ENCODE measurements at places on chromosomes 6 and 20. TPM values are rescaled to one million over a fixed set of nuclear protein-coding genes. Genes with fewer than 3 reads are reported as not detected.

The SCAND1 gene
- total RNA-seq = 85.6 TPM

The BMP2 gene
- 0.96 TPM for total RNA-seq

The KIAA1755 gene
- 29.7 TPM for total RNA-seq

The SLC26A8 gene
- total RNA-seq = 0.10 TPM

The GINM1 gene
- 75.2 TPM for total RNA-seq

The HMGCLL1 gene
- total RNA-seq = not detected

The VTA1 gene
- 27.2 TPM for total RNA-seq

The CAGE1 gene
- total RNA-seq = not detected

The HLA-DPA1 gene
- total RNA-seq = 46.8 TPM

GRCh38 chr6:8435845-8436168 lies 462 bp upstream of the SLC35B3 start:
- DNase-seq = no peak
- peak overlapping the region; percentile 85 for H3K4me3 ChIP-seq
- H3K27ac ChIP-seq = no peak overlapping the region
- H3K27me3 ChIP-seq = no peaks in the 10 kb centered on the region
- H3K36me3 ChIP-seq = no peaks in the 10 kb centered on the region

GRCh38 chr6:152636021-152636608 lies 1.0 kb downstream of the SYNE1 start:
- DNase-seq = peak; percentile 59
- peak overlapping the region; percentile 71 for H3K27ac ChIP-seq
- no peaks in the 10 kb centered on the region for H3K36me3 ChIP-seq
- H3K4me3 ChIP-seq = peak overlapping the region; percentile 84

DNA sequence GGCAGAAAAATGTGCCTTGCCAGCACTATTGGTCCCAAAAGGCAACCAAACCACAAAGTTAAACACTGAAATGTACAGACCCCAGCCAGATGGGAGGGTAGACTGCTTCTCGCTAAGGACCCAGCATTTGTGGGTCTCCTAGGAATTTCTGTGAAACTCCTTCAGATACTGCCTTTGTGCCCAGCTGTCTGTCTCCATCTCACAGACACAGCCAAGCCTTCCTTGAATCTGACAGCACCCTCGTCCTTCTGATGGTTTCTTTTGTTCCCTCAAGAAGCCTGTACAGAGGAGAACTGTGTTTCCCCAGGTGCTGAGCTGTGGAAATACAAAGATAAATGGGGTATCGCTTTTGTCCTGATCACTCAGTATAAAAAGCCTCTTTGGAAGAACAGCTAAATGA lies 254.0 kb upstream of the TAB2 start:
- no peak overlapping the region for H3K4me3 ChIP-seq
- no peaks in the 10 kb centered on the region for H3K27me3 ChIP-seq
- H3K4me1 ChIP-seq = peaks cover 4% of the 10 kb centered on the region
- no peak overlapping the region for H3K27ac ChIP-seq
- no peak for DNase-seq
- H3K36me3 ChIP-seq = no peaks in the 10 kb centered on the region

DNA sequence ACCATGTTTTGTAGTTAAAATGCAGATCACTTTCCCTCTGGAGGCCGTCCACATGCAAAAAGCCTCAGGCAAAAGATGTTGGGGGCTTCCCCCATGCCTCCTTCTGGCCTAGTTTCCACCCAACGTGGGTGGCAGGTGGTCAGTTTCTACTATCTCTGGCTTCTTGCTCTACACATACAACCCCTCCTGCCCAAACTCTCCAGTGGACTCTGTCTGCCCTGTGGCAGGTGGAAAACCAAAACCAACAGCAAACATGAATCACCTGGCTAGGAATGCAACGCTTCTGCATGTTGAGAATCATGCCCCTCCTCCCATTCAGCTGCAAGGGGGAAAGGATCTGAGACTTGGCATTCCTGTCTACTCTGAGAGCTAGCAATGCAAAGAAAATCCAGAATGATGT lies 94.8 kb downstream of the MBOAT1 start:
- no peak overlapping the region for H3K27ac ChIP-seq
- no peaks in the 10 kb centered on the region for H3K36me3 ChIP-seq
- no peaks in the 10 kb centered on the region for H3K4me1 ChIP-seq
- H3K4me3 ChIP-seq = no peak overlapping the region
- H3K27me3 ChIP-seq = no peaks in the 10 kb centered on the region
- DNase-seq = no peak

- H3K4me3 ChIP-seq = no peak overlapping the region
- no peak for DNase-seq
- H3K4me1 ChIP-seq = no peaks in the 10 kb centered on the region
- H3K27me3 ChIP-seq = no peaks in the 10 kb centered on the region
Observed at GRCh38 chr6:136502786-136503185, 47.4 kb downstream of the MAP7 start.

DNA sequence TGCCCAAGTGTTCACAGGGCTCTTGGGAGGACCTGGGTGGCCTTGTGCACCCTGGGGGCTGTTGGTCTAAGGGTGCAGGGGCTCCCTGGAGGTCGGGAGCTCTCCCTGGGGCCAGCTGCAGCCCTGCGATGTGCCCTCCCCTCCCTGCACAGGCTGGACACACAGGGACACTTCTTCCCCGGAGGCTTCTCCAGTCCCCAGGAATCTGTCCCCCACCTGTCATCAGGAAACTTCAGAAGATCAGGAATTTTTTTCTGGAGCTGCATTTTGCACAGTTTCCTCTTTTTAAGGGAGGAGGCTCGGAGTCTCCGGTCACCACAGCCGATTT lies 66.9 kb upstream of the BHLHE23 start:
- H3K27me3 ChIP-seq = no peaks in the 10 kb centered on the region
- H3K36me3 ChIP-seq = no peaks in the 10 kb centered on the region
- no peak for DNase-seq
- no peak overlapping the region for H3K4me3 ChIP-seq
- no peaks in the 10 kb centered on the region for H3K4me1 ChIP-seq

DNA sequence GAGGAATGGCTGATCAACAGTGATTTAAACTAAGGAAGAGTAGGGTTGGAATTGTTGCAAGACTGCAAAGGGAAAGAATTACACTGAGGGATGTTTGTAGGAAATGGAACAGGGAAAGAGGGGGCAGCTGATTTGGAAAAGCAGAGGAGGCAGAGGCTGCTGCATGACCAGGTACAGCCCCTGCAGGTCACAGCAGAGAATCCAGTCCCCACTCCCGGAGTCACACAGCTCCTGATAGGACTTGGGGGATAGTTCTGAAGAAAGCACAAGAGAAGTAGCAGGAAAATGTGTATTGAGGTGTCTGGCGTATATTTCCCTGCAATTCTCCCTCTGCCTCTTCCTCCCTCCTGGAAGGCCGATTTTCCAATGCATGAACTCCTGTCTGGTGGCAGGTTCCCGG lies 92.5 kb upstream of the PDE10A start:
- no peaks in the 10 kb centered on the region for H3K36me3 ChIP-seq
- DNase-seq = no peak
- H3K4me3 ChIP-seq = no peak overlapping the region
- no peaks in the 10 kb centered on the region for H3K4me1 ChIP-seq
- no peaks in the 10 kb centered on the region for H3K27me3 ChIP-seq

GRCh38 chr6:53189554-53189953 lies 40.9 kb upstream of the GCM1 start:
- no peak overlapping the region for H3K4me3 ChIP-seq
- no peaks in the 10 kb centered on the region for H3K27me3 ChIP-seq
- DNase-seq = no peak
- H3K4me1 ChIP-seq = peaks cover 1% of the 10 kb centered on the region
- H3K27ac ChIP-seq = no peak overlapping the region

DNA sequence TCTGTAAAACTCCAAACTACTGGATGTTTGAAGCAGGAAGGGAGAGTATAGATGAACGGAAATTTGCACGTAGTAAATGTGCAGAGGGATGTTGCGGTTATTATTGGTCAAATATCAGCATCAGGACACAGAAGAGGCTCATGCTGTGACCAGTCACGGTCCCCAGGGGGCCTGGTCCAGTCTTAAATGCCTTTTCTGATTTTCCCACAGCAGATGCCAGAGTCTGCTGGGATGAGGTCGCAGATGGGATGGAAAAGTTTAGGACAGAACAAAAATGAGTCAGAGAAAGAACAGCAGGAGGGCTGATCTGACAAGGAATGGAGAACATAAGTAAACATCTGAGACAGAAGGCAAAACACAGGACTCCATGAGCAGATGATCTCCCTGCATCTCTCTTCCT lies 11.7 kb upstream of the SIRPG start:
- no peak overlapping the region for H3K27ac ChIP-seq
- H3K4me3 ChIP-seq = no peak overlapping the region
- H3K36me3 ChIP-seq = no peaks in the 10 kb centered on the region
- DNase-seq = no peak
- H3K27me3 ChIP-seq = no peaks in the 10 kb centered on the region

DNA sequence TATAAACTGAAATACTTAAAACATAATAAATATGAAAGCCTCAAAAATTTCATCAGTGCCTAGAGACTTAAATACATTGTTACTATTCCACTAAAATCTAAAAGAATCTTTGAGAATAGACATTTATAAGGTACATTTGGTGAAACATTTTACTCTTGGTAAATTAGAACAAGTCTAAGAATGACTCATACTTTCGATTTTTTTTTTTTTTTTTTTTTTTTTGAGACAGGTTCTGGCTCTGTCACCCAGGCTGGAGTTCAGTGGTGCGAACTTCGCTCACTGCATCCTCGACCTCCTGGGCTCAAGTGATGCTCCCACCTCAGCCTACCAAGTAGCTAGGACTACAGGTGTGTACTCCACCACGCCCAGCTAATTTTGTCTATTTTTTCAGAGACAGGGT lies 6.4 kb downstream of the FUCA2 start:
- H3K4me3 ChIP-seq = no peak overlapping the region
- no peaks in the 10 kb centered on the region for H3K27me3 ChIP-seq
- no peaks in the 10 kb centered on the region for H3K4me1 ChIP-seq

DNA sequence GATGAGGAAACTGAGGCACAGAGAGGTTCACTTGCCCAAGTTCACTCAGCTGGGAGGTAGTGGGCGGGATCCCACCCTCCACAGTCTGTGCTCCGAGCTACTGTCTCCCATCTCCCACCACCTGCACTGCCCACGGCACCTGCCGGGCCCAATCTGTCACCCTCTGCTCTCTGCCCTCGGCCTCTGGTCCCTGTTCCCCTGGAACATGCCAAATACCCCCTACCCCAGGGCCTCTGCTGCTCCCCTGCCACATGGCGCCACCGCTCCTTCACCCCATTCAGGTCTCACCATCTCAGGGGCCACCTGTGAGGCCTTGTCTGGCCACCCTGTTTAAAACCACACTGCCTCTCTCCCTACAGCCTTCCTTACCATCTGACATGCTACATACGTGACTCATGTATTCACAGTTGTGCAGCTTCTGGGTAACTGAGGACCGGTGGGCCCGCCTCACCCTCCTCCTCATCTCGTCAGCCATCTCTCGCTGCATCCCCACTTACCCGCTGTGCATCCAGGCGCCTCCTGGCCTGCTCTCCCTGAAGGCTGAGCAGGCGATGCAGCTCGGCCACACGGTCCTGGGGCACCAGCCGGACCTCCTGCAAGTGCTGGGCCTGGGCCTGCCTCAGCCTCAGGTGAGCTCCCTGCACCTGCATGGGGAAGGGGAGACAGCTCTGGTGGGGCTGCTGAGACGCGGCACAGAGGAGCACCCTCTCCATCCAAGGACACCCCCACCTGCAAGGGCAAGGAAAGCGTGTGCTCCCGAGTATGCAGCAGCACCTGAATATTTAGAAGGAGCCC lies 50.6 kb downstream of the GINS1 start:
- no peak overlapping the region for H3K27ac ChIP-seq
- H3K4me3 ChIP-seq = no peak overlapping the region
- DNase-seq = no peak
- no peaks in the 10 kb centered on the region for H3K4me1 ChIP-seq

- DNase-seq = no peak
- no peaks in the 10 kb centered on the region for H3K27me3 ChIP-seq
- no peak overlapping the region for H3K4me3 ChIP-seq
Observed at GRCh38 chr6:90484903-90485302, 102.0 kb downstream of the MAP3K7 start.

GRCh38 chr6:139343052-139343750 lies 31.2 kb downstream of the CITED2 start:
- DNase-seq = no peak
- no peaks in the 10 kb centered on the region for H3K4me1 ChIP-seq
- no peak overlapping the region for H3K4me3 ChIP-seq

GRCh38 chr20:58448958-58449357 lies 59.9 kb downstream of the VAPB start:
- H3K4me1 ChIP-seq = peaks cover 8% of the 10 kb centered on the region
- DNase-seq = no peak
- no peak overlapping the region for H3K27ac ChIP-seq
- H3K27me3 ChIP-seq = no peaks in the 10 kb centered on the region

- no peak overlapping the region for H3K27ac ChIP-seq
- H3K27me3 ChIP-seq = no peaks in the 10 kb centered on the region
- no peak overlapping the region for H3K4me3 ChIP-seq
- DNase-seq = no peak
- H3K4me1 ChIP-seq = no peaks in the 10 kb centered on the region
- no peaks in the 10 kb centered on the region for H3K36me3 ChIP-seq
Observed at GRCh38 chr6:125233202-125233601, 68.6 kb downstream of the HDDC2 start.

DNA sequence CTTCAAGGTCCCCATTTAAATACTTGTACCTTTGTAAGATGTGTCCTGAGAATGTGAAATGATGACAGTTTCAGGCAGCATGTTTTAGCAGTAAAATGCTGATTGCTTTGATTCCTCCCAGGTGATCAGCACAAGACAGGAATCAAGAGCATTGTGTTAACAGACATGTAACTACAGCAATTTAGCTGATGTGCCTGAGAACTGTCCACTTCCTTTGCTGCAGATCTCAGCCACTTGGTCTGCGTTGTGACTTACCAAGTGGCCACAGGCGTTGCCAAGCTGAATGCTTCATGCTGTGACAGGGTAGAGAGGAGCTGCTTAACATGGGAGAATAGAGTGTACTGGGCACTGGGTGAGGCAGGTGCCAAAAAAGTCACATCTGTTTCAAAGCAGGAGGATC lies 767.0 kb upstream of the POU3F2 start:
- no peak for DNase-seq
- no peaks in the 10 kb centered on the region for H3K4me1 ChIP-seq
- no peak overlapping the region for H3K27ac ChIP-seq
- H3K4me3 ChIP-seq = no peak overlapping the region
- no peaks in the 10 kb centered on the region for H3K36me3 ChIP-seq

- H3K27me3 ChIP-seq = no peaks in the 10 kb centered on the region
- no peak for DNase-seq
- no peaks in the 10 kb centered on the region for H3K4me1 ChIP-seq
- H3K27ac ChIP-seq = no peak overlapping the region
Observed at GRCh38 chr6:159421586-159421985, 252.4 kb downstream of the FNDC1 start.

DNA sequence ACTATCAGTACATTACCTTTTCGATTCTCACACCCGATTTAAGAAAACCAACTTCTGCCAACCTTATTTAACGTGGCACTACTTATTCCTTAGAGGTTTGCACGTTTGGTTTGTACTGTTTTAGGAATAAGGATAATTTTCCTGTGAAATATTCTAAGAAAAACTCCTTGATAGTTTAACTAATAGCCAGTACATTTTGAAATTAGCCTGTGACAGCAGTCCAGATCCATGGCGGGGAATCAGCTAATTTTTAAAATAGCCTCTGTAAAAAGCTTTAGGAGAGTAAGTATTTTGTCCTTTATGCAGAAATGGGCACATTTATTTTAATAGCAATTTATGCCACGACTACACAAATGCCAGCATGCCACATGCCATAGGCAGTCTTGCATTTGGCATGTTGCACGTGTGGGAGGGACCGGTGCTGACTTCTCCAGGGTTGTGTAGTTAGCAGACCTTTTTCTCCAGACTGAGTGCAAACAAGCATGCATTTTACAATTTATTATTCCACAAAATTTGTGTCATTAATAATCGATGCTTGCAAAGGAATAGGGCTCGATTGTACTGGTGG lies 6.2 kb downstream of the FOXC1 start:
- peaks cover 7% of the 10 kb centered on the region for H3K4me1 ChIP-seq
- DNase-seq = no peak
- H3K27ac ChIP-seq = no peak overlapping the region
- no peaks in the 10 kb centered on the region for H3K27me3 ChIP-seq

All from ovary (tissue), 10 donors.